Sigmoid colon (tissue), 7 donors: ENCODE measurements at places on chromosomes 6 and 20. TPM values are rescaled to one million over a fixed set of nuclear protein-coding genes. Genes with fewer than 3 reads are reported as not detected.

The TMEM74B gene
- polyA plus RNA-seq, result 2.9 TPM

The ZNF165 gene
- 4.1 TPM for polyA plus RNA-seq

The RIPPLY2 gene
- polyA plus RNA-seq, result not detected

The MROH8 gene
- 2.4 TPM for polyA plus RNA-seq

The IP6K3 gene
- 0.46 TPM for polyA plus RNA-seq

The TLDC2 gene
- polyA plus RNA-seq, result 14.6 TPM

The COL19A1 gene
- 1.6 TPM for polyA plus RNA-seq

The RAB22A gene
- 14.8 TPM for polyA plus RNA-seq

The PTGIS gene
- 5.8 TPM for polyA plus RNA-seq
